Camera-type eye (tissue), 1 donor: ENCODE measurements at places on chromosomes 13 and 19. TPM values are rescaled to one million over a fixed set of nuclear protein-coding genes. Genes with fewer than 3 reads are reported as not detected.

Gene CCDC97
- total RNA-seq, result 17.5 TPM

Gene PRX
- total RNA-seq, result 13.4 TPM

Gene ZNF529
- total RNA-seq, result 48.1 TPM

Gene F2RL3
- 1.2 TPM for total RNA-seq

Gene SLC10A2
- not detected for total RNA-seq

Gene KLK2
- not detected for total RNA-seq

Gene WDR83
- 6.7 TPM for total RNA-seq

Gene IRF2BP1
- total RNA-seq, result 39.5 TPM

Gene ZNF91
- total RNA-seq, result 283 TPM

Gene TMC4
- 6.8 TPM for total RNA-seq

Gene COX7A1
- total RNA-seq, result 3.6 TPM

Gene ZNF66
- 17.3 TPM for total RNA-seq

Gene PNMA8B
- total RNA-seq, result 12.4 TPM
